A673 (cell line): ENCODE measurements at places on chromosomes 11 and 22. TPM values are rescaled to one million over a fixed set of nuclear protein-coding genes. Genes with fewer than 3 reads are reported as not detected.
A peak's percentile ranks its signal among the peaks of the same experiment; 100 is the strongest.

DNA sequence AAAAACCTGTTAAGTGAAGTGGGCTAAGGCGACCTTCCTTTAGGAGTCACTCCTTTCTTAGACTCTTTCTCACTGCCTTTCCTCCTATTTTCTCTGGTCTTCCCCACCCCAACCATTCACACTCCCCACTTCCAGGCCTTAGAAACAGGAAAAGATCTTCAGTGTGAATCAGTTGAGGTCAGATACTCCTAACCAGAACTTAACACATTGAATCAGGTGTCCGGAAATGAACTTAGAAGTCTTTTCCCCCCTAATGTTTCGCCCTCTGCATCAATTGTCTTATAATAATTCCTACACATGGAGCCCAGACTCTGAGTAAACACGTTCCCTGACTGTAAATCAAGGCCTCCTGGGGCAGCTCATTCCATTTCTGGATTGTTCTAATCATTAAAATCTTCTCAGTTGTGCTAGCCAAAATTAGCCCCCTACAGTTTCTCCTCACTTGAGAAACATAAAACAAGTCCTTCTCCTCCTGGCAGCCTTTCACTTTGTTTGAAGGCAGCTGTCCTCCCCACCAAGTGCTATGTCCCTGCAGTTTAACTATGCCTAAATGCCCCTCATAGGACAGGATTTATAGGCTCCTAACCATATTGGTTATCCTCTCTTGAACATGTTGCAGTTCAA, 32.7 kb upstream of the USP47 start:
- DNase-seq, result peak; percentile 36

Gene SCO2
- 0.44 and 5.4 TPM in 2 replicates for total RNA-seq

DNA sequence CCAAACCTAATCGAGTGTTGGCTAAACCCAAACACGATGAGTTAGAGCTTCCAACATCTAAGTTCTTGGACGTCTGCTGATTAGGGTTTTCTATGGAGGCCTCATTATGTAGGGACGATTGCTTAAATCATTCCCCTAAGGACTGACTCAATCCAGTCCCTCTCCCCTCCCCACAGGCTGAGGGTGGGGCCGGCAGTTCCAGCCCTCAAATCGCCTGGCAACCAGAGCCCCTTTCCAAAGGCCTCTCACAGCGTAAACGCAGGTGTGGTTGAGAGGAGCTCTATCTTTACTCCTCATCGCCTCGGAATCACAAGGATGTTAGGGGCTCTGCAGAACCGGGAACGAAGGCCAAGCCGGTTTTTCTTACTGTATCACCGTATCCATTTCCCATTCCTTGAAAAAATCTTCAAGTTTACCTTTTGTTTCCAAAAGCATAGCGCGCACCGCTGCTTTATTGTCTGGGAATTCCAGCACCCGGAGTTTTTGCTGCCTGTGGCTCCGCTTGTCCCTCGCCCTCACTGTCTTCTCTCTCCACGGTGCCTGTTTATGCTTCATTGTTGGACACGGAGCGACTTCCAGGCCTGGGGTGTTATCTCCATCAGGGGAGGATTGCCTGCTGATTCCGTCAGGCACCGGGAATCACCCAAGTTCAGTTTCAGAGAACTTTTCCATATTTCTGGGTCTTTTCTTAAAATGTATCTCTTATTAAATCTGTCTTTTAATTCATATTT, 13.8 kb upstream of the IFITM3 start:
- no peak for DNase-seq

- no peak for DNase-seq
Measured at GRCh38 chr22:33036881-33037280, 21.3 kb downstream of the SYN3 start.

DNA sequence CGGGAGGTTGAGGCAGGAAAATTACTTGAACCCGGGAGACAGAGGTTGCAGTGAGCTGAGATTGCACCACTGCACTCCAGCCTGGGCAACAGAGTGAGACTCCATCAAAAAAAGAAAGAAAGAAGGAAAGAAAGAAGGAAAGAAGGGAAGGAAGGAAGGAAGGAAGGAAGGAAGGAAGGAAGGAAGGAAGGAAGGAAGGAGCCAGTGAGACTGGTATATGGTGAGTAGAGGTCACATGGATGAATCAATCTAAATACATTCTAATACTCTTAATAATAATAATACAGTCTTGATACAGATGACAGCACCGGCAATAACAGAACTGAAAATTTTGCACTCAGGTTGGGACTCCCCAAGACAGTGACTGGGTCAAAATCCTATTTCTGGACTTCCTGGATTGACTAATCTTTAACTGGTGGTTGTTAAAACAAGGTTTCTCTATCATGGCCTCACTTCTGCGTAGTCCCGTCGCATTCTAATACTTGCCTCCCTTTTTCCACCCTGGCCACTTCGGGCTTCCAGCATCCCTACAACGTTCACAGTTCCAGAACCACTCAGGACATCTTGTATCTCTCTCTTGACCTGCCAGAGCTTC, 53.5 kb upstream of the EIF3M start:
- DNase-seq, result no peak

- no peak for DNase-seq
Measured at GRCh38 chr11:83205608-83206185, 12.2 kb downstream of the ANKRD42 start.

Gene OR4S1
- not detected in 2 replicates for total RNA-seq

GRCh38 chr11:62398011-62398994, 20.5 kb upstream of the SCGB1A1 start:
- DNase-seq, result no peak

- DNase-seq, result no peak
Measured at GRCh38 chr22:30640361-30640760, 4.8 kb downstream of the SLC35E4 start.

DNA sequence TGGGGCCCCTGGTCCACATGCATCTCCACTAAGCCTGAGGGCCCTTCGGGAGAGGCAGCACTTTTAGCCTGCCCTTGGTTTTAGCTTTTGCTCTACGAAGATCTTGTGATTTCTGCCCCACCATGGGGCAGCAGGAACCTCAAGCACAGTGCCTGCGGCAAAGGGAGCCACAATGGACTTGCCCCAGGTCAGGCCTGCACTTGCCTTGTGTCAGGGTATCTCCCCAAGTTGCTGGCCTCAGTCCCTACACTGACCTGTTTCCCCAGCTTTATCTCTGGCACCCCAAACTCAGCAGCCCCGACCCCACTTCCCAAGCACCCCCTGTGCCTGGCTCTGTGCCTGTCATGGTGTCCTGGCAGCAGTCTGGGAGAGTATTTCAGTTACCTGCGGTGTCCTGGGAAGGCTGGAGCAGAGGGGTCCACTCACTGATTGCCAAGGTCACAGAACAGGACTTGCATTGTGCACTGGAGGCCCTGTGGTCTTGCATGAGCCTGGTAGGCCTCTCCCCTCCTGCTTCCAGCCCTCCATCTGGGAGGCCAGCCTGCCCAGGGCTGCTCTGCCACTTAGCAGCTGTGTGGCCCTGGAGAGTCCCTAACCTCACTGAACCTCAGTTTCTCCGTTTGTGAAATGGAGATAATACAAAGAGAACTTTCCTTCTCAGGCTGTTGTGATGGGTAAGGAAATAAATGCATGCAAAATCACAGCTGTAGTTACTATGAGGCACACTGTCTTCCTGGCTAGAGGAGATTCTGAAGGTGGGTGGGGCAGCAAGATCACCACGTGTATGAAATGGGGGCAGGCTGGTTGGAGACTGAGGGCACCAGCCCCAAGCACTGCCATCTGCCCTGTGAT, 3.6 kb upstream of the AIFM3 start:
- DNase-seq, result no peak

DNA sequence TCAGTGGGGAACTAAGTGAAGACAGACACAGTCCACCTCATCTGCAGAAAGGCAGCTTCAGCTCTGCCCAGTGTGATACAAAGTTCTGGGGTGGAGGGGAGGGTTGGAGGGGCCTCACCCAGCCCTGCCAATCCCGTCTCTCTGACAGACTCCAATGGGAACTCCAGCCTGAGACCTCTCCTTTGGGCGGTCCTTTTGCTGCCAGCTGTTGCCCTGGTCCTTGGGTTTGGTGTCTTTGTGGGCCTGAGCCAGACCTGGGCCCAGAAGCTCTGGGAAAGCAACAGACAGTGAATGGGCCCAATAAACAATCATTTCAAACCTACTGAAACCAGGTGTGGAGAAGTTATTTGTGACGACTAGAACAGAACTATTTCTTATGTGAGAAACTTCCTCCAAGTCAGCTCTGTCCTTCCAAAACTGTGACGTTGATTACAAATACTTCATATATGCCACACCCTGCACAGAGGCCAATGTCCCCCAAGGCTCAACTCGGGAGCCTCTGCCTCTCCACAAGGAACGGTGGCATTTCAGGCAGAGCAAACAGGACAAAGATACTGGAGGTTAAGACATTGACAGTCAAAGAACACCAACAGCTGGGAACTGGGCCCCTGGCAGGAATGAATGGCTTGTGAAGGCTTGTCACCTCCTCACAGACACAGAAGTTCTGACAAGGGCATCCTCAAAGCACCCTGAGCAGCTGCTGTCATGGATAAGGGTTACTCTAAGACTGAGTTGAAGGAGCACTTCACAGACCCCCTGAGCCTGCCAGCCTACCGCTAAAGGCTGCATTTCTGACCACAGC, 8.2 kb downstream of the ZP1 start:
- DNase-seq, result no peak

- DNase-seq, result no peak
Measured at GRCh38 chr22:19213001-19213400, 34.5 kb upstream of the SLC25A1 start.

DNA sequence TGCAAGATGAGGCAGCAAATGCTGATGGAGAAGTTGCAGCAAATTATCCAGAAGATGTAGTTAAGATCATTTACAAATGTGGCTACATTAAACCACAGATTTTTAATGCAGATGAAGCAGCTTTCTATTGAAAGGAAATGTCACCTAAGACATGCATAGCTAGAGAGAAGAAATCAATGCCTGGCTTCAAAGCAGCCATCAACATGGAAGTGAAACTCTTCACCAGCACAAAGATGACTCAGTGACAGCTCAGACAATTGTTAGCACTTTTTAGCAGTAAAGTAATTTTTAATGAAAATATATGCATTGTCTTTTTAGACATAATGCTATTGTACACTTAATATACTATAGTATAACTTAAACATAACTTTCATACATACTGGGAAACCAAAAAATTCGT, 71.4 kb downstream of the FANCF start:
- DNase-seq, result no peak

GRCh38 chr11:64037027-64037634, 1.4 kb downstream of the FLRT1 start:
- no peak for DNase-seq

DNA sequence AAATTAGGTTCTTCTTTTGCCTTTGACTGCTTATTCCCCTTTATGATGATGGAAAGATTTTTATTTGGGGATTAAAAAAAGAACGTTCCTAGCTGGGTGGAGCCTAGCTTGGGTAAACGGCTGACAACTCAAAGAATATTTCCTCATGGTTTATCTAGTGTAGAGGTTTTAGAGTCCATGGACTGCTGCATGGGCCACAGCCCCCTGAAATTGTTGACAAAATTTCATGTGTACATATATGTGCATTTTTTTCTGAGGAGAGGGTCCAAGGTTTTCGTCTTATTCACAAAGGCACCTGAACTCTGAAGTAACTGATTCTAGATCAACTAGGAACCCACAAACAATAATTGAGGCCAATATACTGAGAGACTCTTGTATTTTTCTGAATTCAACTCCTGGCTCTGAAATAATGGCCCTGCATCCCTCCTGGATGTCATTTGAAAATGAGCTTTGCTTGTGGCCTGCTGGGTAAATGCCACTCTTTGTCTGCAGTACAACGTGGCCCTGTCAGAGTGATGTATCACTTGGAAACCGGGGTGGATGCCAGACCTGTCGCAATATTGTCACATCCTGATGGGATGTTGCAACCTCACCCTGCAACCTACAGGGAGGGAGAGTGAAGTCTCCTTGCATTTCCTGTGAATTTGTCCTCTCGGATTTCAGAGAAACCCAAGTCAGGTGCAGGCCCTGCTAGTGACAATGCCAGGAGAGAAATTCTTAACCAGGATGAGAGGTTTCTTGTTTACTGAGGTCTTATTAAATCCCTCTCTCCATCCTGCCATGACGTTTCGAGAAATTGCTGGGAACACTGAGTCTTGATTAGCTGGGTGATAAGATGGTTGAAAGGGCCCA, 33.8 kb downstream of the EHF start:
- peak; percentile 92 for DNase-seq

GRCh38 chr22:44689173-44689572, 12.8 kb upstream of the PRR5 start:
- DNase-seq, result no peak

DNA sequence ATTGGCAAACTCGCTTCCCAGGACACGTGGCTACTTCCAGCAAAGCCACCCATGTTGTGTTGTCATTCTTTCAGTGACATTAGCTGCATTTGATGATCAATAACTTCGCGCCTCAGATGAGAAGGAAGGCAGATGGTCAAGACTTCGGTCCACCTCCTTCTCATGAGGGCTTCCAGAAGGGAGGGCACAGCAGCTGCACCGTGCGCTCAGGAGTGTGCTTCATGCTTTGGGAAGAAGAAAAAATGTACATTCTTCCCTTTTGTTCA, 25.3 kb downstream of the IGLL5 start:
- no peak for DNase-seq

GRCh38 chr22:44277386-44278135, 35.2 kb downstream of the SHISAL1 start:
- no peak for DNase-seq

DNA sequence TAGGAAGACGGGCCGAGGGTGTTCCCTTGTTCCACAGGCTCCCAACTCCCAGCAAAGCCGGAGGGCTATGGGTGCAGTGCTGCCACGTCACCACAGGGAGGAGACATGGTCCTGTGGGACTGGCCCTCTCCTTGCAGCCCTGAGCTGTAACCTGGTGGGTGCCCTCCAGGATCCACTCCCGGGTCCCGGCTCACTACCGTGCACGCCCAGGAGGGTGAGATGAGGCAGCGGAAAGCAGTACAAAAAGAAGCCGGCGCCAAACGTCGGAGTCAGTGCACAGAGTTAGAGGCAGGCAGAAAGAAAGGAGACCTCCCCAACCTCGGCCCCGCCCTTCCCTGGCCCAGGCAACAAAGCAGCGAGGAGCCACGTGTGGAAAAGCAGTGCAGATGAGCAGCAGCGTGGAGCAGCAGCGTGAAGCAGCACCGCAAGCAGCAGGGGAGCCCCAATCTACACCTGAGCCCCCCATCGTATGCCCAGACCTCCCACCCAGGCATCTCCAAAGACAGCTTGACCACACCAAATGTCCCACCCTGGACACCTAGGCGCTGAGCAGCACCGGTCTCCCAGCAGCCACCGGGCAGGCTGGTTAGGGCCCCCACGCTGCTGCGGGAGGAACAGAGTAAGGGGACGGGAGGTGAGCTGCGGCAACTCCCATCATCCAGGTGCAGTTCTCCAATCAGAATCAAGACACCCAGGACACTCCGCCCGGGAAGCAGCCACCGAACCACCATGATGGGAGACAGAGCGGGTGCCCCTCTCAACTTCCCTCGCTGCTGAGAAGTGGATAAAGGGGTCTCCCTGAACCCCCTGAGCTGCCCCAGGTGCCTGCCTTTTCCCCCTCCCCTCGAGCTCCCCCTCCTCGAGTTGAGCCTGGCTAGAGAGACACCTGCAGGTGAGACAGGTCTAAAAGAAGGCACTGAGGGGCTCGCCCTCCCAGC, 28.8 kb downstream of the IGSF9B start:
- DNase-seq, result peak; percentile 74

- DNase-seq, result no peak
Measured at GRCh38 chr11:20017320-20017719, 143.0 kb downstream of the DBX1 start.
